Adrenal gland (tissue), 19 donors: ENCODE measurements at places on chromosomes 13 and 19. TPM values are rescaled to one million over a fixed set of nuclear protein-coding genes. Genes with fewer than 3 reads are reported as not detected.

ZNF628 gene
- 13.1 TPM for total RNA-seq

DNA sequence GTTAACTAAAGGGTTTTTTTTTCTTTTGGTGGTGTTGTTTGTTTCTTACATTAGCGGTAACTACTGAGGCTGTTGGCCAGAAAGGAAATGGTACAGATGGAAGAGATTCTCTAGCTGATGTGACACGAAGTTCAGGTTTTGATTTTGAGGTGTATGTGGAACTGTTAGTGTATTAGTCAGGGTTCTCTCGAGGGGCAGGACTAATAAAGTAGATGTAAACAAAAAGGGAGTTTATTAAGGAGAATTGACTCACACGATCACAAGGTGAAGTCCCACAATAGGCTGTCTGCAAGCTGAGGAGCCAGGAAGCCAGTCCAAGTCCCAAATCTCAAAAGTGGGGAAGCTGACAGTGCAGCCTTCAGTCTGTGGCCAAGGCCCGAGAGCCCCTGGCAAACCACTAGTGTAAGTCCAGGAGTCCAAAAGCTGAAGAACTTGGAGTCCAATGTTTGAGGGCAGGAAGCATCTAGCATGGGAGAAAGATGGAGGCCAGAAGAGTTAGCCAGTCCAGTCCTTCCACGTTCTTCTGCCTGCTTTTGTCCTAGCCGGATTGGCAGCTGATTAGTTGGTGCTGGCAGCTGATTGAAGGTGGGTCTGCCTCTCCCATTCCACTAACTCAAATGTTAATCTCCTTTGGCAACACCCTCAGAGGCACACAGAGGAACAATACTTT lies 577.6 kb downstream of the EFNB2 start:
- no peak overlapping the region for H3K4me3 ChIP-seq
- H3K27ac ChIP-seq: no peak overlapping the region
- H3K4me1 ChIP-seq: no peaks in the 10 kb centered on the region
- no peaks in the 10 kb centered on the region for H3K36me3 ChIP-seq
- DNase-seq: no peak
- no peaks in the 10 kb centered on the region for H3K27me3 ChIP-seq

GRCh38 chr19:35074426-35075201 lies 33.1 kb downstream of the HPN start:
- H3K27ac ChIP-seq: no peak overlapping the region
- DNase-seq: no peak
- no peaks in the 10 kb centered on the region for H3K36me3 ChIP-seq
- no peak overlapping the region for H3K4me3 ChIP-seq
- no peaks in the 10 kb centered on the region for H3K4me1 ChIP-seq

DNA sequence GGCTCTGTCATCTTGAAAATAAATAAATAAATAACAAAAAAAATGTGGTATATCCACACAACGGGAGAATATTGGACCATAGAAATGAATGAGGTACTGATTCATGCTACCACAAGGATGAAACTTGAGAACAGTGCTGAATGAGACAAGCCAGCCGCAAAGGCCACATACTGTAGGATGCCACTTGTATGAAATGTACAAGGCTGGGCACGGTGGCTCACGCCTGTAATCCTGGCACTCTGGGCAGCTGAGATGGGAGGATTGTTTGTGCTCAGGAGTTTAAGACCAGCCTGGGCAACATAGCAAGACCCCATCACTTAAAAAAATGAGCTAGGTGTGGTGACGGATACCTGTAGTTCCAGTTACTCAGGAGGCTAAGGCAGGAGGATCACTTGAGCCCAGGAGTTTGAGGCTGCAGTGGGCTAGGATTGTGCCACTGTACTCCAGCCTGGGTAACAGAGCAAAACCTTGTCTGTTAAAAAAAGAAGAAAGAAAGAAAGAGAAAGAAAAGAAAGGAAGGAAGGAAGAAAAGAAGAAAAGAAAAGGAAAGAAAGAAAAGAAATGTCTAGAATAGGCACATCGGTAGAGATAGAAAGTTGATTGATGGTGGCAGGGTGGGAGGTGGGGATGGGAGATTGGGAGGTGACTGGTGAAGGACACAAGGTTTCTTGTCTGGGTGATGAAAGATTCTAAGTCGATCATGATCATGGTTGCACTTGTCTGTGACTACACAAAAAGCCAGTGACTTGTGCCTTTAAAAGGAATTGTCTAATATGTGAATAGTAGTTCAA lies 20.3 kb downstream of the HPN start:
- H3K4me1 ChIP-seq: no peaks in the 10 kb centered on the region
- H3K4me3 ChIP-seq: no peak overlapping the region
- no peak for DNase-seq
